ENCODE measurements at places on chromosomes 11 and 22.

GRCh38 chr11:10728154-10728553 lies 22.9 kb upstream of the CTR9 start:
- DNase-seq, result no peak

GRCh38 chr11:29293825-29294224 lies 723.0 kb downstream of the KCNA4 start:
- no peak for DNase-seq

GRCh38 chr11:47270331-47271271 lies 668 bp downstream of the MADD start:
- no peak for DNase-seq

- no peak for DNase-seq
These were observed 47.0 kb upstream of the ALKBH3 start for GRCh38 chr11:43833657-43834073.

DNA sequence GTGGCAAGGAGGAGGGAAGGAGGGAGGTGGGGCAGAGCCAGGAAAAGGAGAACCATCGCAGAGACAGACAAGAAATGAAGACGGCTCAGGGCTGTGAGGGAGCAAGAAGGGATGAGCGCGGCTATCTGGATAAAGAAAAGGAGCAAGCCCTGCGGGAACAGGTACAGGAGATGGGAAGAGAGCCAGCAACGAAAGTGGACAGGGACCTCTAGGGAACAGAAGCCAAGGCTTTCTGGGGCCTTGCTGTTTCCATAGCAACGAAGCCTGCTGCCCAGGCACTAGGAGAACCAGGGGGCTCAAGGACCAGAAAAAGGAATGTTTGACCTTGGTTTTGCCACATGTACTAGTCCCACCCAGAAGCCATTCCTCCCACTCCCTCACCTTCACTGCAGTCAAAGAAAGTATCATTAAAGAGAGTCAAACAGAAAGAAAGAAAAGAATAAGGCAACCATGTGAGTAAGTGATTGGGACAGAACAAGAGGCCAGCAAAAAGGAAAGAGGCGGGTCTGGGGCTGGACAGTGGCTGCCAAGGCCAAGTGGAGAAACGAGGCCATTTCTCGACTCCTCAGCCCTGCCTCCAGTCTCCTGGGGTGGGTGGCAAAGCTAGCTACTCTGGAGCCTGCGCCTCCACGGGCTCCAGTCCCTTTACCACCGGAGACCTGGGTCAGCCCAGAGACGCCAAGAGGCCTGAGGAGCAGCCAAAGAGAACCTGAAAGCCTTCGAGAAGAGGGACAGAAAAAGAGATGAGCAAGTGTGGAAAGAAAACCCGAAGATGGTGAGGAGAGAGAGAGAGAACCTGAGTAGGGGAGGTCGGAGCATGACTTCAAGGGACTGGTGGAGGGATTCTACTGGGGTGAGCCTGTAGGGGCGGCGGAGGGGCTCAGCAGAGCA lies 35.1 kb downstream of the NRXN2 start:
- DNase-seq, result no peak

DNA sequence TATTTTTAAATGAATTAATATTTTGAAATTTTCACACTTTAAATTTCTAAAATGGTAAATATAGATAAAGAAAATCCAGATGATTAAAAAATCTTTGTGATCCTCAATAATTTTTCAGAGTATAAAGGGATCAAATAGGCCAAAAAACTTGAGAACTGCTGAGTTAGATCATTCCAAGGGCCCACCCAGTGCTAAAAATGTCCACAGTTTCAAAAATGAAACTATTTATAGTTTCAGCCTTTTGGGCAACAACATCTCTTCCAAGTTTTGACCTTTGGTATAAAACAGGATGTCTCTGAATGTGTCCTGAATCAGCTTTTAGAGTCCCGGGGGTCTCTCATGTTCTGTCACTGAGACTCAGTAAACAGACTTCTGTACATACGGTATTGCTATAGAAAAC lies 20.9 kb upstream of the BAIAP2L2 start:
- no peak for DNase-seq

DNA sequence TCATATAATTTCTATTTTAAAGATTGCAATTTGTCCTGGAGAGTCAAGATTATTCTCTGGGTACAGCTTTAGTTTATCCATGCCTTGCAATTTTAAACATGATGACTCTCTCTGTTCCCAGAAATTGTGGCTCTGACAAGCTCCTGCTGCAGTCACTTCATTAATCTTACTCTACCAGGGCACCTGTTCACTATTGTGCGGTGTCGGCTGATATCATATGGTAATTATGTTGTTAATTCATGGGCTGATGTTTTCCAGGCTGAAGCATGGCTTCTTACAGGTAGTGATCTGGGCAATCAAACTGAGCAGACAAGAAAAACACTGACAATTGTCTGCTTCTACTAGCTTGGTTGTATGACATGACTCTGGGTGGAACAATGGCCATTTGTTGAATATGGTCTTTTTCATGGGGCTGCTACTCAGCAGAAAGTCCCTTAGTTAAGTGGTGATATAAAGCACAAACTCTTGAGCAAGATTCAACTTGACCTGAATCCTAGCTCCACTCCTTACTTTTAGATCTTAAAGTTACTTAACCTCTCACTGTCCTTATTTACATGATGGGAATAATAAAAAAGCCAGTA lies 230.7 kb downstream of the FAT3 start:
- DNase-seq, result no peak

DNA sequence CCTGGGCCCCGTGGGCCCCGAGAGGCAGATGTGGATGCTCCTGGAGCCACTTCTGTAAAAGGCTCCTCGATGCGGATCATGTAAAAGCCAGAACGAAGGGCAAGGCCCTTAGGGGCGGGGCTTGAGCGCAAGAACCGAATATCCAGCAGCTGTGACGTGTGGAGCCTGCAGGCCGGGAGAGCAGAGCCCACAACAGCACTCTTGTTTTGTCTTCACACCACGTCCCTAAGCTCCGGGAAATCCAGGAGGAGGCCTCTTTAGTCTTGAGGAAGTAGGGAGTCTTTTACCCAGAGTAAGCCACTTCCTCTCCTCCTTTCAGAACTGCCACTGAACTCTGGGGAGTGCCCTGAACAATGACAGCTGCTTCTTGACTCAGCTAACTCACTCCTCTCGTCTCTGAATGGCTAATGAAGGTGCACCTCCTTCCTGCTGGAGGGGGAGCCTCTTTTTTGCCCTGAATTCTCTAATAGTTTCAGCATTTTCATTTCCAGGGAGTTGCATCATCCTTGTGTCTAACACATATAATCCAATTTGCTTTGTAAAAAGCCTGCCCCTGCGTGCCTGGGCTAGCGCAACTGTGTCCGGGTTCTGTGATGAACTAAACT lies 12.5 kb downstream of the L3MBTL2 start:
- DNase-seq, result peak; percentile 63

- DNase-seq, result no peak
These were observed 8.6 kb downstream of the C11orf91 start for GRCh38 chr11:33692013-33692504.

GRCh38 chr11:72334651-72335050 lies 90.7 kb upstream of the PHOX2A start:
- no peak for DNase-seq

DNA sequence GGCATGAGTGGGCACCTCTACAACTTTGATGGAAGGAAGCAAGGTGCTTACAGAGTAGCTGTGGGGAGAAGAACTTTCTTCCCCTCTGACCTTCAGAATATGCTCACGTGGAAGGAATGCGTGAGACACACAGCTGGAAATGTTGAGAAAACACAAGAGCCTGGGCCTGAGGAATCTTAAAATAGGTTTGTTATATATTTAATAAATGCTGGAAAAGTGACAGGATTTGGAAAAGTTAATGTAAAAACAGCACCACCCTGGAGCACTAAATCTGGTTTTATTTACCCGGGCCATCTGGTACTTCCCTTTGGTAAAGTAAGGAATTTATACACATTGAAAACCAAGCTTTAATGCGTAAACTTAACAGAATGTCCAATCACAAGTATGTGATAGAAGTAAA lies 14.0 kb upstream of the AMPD3 start:
- DNase-seq, result no peak

- no peak for DNase-seq
These were observed 29.5 kb downstream of the TMEM123 start for GRCh38 chr11:102422817-102423712.

GRCh38 chr11:63837739-63838138 lies 1.2 kb upstream of the MARK2 start:
- peak; percentile 32 for DNase-seq

DNA sequence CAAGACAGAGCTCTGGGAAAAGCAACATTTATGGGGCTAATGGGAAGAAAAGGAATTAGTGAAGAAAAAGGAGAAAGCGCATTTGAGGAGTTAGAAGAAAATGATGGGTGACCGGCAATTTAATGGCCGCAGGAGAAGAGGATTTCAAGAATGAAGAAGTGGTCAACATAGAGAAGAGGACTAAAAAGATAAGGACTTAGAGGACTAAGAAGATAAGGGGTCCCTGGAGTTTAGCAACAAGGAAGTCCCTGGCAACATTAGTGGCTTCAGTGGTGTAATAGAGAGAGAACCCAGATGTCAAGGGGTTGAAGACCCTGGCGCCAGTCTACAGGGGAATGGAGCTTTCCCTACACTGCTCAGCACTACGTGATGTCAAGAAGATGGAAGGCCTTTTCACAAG lies 32.3 kb downstream of the WEE1 start:
- DNase-seq, result peak; percentile 35

DNA sequence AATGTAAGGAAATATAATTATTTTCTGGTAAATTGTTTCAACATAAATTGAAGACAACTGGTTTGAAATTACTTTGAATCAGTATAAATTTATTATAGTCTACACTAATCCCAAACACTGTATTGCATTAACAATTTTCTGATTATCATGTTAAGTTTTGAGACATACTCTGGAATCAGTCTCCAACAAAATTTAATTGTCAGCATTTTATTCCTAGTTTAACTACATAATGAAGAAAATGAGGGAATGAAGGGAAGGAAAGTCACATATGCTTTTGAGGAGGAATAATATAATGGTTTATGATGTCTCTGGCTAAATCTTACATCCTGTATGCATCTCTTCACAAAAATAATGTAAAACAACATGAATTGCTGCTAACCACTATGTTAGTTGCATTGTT lies 14.2 kb downstream of the OR52E1 start:
- DNase-seq, result no peak

GRCh38 chr11:117199053-117199915 lies at the start of gene TAGLN:
TSS of gene TAGLN (plus strand) at chr11:117199370. CDS start at chr11:117203014, 3,644 bp downstream.
- no peak for DNase-seq

DNA sequence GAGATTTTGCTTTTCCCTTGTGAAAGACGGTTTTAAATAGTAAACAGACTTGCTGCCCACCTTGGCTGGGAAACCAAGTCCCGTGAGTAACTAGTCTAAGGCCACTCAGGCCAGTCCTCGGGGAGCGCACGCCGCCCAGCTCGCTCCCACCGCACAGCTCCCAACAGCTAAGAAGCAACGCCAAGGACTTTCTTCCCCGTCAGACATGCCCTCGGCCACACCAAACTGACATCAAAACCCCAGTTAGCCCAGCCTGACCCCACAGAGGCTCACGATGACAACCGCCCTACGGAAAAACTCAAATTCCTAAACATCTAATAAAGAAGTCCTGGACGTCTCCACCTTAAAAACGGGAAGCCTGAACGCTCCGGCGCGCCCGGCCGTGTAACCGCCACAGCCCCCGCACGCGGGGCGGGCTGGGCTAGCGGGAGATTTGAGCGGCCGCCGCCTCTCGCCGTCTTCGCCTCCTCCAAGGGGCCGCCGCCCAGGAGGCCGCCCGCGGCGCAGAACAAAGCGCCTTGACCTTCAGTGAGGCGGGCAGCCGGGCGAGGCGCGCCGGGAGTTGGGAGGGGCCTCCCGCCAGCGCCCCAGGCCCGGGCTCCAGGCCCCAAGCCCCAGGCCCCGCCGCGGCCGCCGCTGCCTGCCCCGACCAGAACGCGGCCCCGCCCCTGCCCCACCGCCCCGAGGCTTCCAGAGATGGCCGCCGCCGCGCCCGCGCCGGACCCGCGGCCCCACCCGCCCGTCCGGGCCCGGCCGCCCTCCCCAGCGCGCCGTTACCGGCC lies 486 bp downstream of the NAP1L4 start:
- no peak for DNase-seq

- DNase-seq, result no peak
These were observed 9.9 kb downstream of the SUN2 start for GRCh38 chr22:38745676-38746460.

DNA sequence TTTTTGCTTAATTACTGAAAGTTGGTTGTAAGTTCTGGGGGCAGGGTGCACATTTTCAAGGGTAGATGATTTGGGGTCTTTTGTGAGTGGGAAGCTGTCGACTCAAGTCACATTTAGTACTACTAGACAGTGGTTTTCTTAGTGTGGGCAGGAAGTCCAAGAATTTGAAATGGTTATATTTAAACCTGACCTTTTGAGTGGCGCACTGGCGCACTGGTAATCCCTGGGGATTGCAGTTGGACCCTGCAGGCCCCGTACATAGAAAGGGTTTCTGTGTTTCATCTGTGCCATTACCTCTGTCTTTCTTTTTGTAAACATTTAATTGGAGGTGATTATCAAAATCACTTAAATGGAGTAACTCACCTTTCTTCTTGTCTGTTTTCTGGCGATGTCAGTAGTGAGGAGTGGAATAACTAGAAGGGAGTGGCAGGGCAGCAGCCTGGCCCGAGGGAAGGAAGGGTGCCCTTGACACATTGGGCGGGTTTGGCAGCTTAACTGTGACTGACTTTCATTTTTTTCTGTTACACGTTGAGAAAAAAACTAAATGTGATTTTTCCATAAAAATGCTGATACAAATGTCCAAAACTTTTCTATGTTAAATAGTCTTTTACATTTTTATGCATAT lies 101.8 kb upstream of the GAL start:
- no peak for DNase-seq

DNA sequence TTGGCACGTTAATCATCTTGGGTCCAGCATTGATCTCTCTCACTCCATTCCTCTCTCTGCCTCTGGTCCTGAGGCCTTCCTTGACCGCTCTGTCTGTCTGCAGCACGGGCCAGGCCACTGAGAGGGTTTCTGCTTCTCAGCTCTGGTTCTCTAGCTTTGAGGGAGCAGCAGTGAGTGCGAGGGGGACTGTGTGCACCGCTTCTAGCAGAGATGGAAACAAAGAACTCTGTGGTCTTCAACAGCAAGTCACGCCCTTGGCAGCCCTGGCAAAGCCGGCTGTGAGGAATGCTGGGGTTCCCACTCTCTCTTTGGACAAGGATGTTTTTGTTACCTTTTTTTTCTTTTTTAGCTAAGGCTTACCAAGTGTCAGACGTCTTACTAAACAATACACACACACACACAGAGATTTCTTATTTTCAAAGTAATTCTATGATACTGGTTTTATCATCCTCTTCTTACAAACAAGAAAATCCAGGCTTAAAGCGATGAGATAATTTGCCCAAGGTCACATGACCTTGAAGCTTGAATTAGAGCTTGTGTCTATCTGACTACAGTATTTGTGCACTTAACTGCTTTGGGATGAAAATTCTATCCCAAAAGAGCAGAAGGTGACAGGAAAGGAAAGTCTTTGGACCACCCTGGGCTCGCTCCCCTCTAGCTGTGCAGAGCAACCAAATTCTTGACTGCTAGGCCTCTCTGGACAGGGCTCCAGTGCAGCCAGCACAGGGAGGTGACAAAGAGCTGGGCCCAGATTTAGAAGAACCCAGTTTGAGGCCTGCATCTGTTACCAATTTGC lies 293.2 kb downstream of the NTM start:
- no peak for DNase-seq

- no peak for DNase-seq
These were observed 739 bp downstream of the ZMAT5 start for GRCh38 chr22:29765905-29766631.

GRCh38 chr11:132438418-132438817 lies 1068.0 kb downstream of the NTM start:
- no peak for DNase-seq

GRCh38 chr11:19463976-19464375 lies 223.2 kb upstream of the E2F8 start:
- no peak for DNase-seq

- no peak for DNase-seq
These were observed 453.5 kb downstream of the MIAT start for GRCh38 chr22:27110665-27111451.

- no peak for DNase-seq
These were observed 16.0 kb downstream of the CELF1 start for GRCh38 chr11:47536915-47537314.
